ENCODE measurements at places on chromosomes 4 and X.

- no peak for DNase-seq
Observed at GRCh38 chr4:1974840-1975239, 33.9 kb downstream of the NELFA start.

- no peak for DNase-seq
Observed at GRCh38 chr4:114495471-114495928, 103.1 kb upstream of the UGT8 start.

- DNase-seq: peak; percentile 85
Observed at GRCh38 chr4:53914313-53915016, 149.9 kb downstream of the CHIC2 start.

GRCh38 chrX:130482871-130483270 is 81.1 kb downstream of the RBMX2 start:
- DNase-seq: peak; percentile 0

- no peak for DNase-seq
Observed at GRCh38 chr4:168656946-168657473, 160.2 kb downstream of the PALLD start.

GRCh38 chr4:139901531-139902320 is 236.1 kb downstream of the MGST2 start:
- peak; percentile 49 for DNase-seq

DNA sequence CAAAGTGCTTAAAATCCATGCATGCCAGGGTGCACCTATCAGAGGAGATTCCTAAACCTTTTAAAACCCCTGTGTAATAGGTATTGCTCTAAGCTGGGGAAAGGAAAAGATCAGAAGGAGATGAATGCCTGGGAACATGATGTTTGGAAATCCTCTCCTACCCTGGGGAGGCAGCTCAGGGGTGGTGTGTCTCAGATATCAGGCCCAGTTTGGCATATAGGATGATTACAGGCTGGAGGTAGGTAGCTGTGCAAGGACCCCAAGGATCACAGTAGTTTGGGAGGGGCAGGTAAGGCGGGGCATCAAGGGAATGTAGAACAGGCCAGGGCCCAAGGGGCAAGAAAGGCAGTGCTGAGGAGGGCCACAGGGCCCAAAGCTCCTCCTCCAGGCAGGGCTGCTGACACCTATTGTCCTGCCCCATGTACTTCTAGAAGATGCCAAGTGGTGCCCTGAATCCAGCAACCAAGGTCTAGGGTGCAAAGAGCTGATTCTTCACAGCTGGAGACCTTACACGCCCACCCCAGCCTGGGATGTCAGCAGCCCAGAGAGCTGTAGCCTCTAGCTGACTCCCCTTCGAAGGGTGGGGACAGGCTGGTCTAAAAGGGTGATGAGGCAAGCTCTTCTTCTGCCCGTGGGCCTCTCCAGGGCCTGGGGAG is 17.6 kb downstream of the SASH3 start:
- no peak for DNase-seq

- no peak for DNase-seq
Observed at GRCh38 chr4:140450352-140450751, 22.9 kb upstream of the CLGN start.

- no peak for DNase-seq
Observed at GRCh38 chr4:7295197-7295910, 103.0 kb downstream of the SORCS2 start.

DNA sequence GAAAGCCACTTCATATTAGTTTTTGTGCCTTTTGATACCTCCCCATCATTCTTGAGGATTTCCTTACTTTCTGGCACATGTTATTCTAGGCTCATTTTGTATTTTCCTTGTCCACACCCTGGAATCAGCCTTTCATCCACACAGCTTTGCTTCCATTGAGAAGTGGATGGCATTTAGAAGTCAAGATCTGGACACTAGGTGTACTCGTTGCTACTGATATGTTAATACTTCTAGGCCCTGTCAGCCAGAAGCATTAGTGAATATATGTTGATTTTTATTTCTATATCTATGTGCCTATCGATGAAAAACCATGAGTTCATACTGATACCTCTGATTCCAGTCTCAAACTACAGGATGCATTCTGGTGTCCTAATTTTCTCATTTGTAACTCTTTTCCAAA is 73.2 kb downstream of the ARHGAP24 start:
- DNase-seq: no peak

DNA sequence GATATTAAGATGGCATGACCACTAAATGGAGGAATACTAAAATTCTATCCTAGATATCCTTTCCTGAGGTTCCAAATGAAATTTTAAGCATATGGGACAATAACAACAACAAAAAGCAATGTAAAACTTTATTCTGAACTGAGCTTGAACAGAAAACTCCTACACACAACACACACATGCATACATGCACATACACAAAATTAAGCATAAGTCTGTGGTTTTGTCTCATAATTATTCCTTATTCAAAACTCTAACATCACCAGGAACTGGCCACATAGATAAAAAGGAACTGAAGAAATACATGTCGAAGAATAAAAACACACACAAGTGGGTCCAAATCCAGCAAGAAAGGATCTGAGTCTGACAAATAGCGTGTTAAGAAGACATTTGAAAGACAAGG is 168.0 kb downstream of the COX18 start:
- no peak for DNase-seq

- no peak for DNase-seq
Observed at GRCh38 chr4:176437756-176438155, 118.0 kb downstream of the SPCS3 start.

DNA sequence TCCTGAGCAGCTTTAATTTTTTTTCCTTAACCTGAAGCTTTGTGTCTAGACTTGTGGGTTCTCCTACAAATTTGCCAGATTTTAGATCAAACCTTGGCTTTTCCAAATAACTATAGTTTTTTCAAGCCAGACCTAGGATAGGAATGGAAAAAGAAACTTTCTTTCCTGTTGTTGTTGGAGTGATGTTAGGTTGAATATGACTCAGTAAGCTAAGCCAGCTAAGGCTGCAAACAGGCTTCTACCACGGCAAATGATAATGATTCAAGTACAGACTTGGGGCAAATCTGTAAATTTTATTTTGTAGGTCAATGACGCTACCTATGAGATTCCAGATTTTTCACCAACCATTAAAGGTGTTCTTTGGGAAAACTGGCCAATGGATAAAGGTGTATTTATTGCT is 45.6 kb downstream of the WDR19 start:
- DNase-seq: no peak

GRCh38 chrX:132022198-132022966 is 720 bp upstream of the STK26 start:
- DNase-seq: no peak

DNA sequence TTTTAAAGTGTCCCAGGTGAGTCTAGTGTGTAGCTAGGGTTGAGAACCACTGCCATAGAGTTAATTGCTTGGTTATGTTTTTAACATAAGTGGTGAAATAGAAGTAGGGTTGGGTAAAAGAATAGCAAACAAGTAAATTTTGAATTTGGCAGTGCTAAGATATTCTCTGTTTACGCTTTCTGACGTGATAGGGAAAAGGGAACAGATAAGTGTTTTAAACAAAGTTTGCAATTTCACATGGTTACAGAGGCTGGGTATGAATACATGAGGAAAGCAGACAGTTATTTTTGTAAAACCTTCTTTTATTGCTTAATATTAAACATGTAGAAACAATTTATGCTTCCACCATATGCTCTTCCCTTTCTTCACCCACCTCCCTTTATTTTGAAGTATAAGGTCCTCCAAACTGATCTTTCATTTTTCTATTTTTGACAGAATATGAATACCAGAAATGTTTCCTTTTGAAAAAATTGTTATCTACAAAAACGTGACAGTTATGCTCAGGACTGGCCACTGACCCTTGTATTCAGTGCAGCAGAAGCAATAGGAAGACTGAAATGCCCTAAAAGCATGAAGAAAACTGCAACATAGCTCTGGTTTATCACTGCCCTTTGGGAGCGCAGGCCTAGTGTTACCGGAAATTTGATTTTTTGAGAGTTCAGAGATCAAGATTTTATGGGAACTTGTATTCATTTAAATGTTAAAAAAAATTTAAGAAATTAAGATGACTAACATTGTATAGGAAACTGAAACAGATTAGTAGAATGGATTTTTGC is 214.4 kb upstream of the ARSJ start:
- DNase-seq: no peak

DNA sequence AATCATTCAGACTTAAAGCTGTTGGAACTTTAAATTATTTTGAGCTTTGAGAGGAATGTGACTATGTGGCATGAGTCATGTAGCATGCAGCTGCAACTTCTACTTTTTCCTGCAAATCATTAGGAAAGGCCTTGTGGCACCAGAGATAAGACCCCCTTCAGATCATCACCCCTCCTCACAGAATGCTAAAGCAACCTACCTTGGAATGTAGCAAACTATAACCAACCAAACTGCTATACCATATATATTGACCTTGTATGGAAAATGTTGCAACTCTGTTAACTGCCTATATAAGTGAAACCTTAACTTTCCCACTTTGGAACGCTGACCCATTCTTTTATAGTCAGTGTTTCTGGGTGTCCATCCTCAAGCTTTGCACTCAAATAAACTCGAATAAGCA is 32.0 kb downstream of the ATXN3L start:
- DNase-seq: peak; percentile 56

DNA sequence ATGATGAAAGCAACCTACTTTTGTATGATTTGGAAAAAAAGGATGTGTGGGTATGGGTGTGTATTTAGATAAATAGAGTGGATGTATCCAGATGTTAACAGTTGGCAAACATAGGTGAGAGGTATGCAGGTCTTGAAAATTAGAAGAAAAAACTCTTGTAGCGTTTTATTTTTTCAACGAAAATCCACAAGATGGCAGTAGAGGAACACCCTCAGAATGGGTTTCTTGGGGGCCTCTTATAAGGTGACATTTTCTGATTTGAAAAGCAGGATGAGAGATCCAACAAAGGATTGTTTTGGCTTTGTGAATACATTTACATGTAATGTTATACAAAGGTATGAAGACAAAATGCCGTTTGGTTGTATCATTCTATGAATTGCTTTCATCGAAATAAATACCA is 68.3 kb downstream of the FMR1NB start:
- peak; percentile 23 for DNase-seq

- no peak for DNase-seq
Observed at GRCh38 chrX:54496936-54497335, 902 bp upstream of the FGD1 start.

DNA sequence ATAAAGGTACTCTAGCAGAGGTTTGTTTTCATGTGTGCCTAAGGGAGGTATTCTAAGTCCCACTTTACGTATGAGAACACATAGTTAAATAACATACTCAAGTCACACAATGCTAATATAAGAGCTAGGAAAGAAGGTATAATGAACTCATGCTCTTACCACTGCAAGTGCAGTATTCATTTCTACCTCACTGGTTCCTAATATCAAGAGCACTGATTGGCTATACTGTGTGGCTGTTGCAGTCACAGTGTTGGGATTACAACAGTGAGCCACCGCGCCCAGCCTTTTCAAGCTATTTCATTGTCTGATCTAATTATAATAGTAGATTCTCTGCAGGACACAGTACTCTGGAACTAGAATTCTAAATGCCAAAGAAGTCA is 84.0 kb downstream of the PDS5A start:
- no peak for DNase-seq

DNA sequence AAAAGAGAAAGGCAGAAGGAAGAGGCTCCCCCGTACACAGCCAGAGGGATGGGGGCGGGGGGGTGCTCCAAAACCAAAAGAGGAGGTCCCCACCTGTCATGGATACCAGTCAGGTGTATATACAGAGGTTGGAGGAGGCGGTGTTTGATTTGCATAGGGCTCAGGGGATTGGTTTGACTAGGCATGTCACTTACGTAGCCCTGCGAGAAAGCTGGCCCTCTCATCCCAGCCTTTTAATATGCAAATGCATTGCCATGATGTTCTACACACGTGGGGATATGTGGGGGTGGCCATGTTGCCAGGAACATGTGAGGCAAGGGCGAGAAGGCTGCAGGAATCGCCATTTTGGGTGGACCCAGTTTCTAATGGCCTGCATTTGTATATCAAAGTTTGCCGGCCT is 38.6 kb downstream of the TMEM150C start:
- DNase-seq: no peak

GRCh38 chrX:40104985-40105834 is 7.5 kb upstream of the BCOR start:
- DNase-seq: no peak

- no peak for DNase-seq
Observed at GRCh38 chr4:130393231-130393630, 1297.3 kb downstream of the C4orf33 start.

DNA sequence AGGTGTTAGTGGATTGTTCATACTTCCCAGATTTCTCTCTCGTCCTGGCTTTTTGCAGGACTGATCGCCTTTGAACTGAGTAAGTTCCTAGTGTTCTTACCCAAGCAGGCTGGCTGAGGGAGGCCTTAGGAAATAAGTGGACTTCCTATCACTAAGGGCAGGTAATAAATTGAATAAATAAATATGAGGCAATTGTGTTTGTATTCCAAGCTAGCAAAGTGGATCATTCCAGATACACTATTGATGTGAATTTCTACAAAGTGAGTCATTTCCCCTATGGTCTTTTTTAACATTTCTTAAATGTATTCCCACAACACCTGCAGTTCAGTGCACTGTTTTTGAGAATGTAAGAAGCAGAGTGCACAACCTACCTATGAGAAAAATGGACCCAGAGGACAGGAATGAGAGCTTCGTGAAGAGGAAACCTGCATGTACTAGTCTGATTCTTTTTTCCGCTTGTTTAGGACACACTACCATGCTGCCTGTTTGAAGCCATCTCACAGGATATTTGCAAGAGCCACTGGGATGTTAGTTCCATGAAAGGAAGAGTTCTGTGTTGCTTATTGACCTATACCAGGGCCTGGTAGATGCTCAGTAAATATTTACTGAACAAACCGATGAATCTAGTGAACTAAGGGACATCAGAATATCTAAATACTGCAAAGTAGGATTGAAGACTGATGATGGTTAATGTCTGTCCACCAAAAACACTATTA is 29.0 kb upstream of the SMAD1 start:
- no peak for DNase-seq

DNA sequence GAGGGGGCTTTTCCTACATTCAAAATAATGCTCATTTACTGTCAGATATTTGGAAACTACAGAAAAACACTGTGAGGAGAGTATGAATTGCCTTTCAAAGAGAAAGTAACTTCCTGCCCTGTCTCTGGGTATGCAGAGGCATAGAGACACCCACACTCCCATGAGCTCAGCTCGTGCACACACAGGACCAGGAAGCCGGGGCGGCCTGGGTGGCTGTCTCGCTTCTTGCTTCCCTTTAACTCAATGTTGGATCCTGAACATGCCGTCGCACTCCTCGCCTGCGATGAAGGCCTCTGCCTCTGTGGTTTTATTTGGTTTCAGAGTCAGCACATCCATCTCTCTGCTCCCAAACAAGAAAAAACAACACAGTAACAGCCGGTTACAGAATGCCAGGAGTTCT is 40.1 kb upstream of the GPR78 start:
- DNase-seq: no peak

DNA sequence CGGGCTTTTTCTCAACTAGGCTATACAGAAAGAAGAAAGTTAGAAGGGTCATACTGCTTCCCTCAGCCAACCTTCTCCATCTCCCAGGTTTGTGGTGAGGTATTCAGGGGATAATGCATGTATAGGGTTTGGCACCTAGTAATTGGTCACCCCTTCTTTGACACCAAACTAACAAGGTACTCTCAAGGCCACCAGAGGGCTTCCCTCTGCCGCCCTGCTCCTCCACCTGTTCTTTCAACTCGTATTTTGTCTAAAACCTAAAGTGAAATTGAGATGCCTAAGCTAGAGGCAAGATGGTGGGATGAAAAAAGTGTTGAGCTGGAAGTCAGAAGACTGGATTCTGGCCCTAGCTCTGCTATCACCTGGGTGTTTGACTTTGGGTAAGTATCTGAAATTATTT is 22.0 kb downstream of the CT47C1 start:
- DNase-seq: no peak

- no peak for DNase-seq
Observed at GRCh38 chrX:23666282-23666681, 1.0 kb upstream of the PRDX4 start.
